Epithelial cell of proximal tubule (primary cell): ENCODE measurements at places on chromosomes 5 and 9. TPM values are rescaled to one million over a fixed set of nuclear protein-coding genes. Genes with fewer than 3 reads are reported as not detected.

DNA sequence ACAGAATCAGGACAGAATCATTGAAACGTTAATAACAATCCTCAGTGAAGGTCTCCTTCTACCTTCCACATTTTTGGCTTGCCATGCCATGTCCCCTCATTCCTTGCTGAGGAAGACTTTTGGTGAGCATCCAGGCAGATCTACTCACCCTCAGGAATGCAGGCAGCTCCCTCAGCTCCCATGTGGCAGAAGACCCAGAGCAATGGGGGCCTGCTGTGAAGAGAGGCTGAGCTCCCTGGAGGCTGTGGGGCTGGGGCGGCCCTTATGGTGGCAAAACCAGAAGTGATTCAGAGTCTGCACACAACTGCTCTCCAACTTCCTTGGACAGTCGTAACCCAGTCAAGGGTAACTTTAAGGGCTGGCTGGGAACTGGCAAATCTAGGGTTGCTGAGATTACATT lies 247.2 kb upstream of the EFNA5 start:
- no peak for DNase-seq

DNA sequence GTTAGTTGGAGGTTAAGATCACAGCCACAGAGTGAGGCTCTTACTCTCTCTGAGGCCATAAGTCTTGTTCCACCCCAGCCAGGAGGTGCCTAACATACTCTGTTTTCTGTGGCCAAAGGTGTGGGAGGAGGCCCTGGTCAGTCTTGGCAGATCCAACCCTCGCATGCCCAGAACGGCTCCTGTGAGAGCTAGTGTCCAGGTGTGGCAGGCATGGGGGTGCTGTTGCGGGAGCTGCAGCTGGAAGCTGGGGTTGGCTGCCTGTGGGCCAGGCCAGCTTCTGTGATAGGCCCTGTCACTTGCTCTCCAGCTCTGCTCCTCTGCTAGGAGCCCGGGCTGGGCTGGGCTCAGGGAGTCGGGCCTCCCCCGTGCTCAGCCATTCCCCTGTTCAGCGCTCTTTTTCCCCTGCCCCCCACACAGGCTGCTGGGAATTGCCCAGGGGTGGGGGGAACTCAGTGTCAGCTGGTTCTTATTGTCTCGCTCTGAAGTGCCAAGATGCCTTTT lies 31.6 kb downstream of the IER5L start:
- no peak for DNase-seq

- no peak for DNase-seq
Observed at GRCh38 chr5:172370648-172371545, 83.4 kb downstream of the SH3PXD2B start.

DNA sequence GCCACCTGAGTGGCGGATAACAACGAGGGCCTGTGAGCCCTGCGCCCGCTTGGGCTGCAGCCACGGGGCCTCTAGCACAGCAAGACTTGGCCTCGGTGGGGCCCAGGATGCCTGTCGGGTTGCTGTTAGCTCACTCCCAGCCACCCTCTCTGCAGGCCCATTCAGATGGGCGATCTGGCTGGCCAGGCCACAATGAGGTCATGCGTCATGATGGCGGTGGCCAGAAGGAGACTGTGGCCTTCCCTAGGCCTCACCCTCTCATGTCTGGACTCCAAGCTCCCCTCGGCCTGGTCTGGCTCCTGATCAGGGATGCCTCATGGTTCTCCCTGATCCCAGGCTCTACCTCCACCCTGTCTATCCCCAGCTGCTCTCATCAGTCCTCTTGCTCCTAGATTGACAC lies 19.0 kb upstream of the TCOF1 start:
- no peak for DNase-seq

- DNase-seq: no peak
Observed at GRCh38 chr5:64685866-64686265, 4.4 kb upstream of the SHISAL2B start.

GRCh38 chr5:171806976-171807747 lies 21.5 kb downstream of the SMIM23 start:
- no peak for DNase-seq

DNA sequence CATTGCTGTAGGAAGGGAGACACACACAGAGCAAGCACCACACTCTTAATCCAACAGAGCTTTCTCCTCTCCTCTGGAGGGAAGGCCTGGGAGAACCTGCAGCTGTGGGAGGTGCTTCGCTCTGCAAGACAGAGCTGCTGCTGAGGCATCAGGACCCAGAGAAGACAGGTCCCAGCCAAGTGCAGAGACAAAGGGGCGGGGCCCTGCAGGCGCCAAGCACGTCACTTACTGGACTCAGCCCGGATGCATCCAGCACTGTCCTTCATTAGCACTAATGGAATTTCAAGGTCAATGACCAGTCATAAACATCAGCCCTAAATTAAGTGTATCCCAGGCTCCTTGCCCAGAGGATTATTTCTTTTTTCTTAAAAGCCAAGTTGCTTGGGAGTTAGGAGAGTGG lies 337.1 kb upstream of the PANK3 start:
- no peak for DNase-seq

DNA sequence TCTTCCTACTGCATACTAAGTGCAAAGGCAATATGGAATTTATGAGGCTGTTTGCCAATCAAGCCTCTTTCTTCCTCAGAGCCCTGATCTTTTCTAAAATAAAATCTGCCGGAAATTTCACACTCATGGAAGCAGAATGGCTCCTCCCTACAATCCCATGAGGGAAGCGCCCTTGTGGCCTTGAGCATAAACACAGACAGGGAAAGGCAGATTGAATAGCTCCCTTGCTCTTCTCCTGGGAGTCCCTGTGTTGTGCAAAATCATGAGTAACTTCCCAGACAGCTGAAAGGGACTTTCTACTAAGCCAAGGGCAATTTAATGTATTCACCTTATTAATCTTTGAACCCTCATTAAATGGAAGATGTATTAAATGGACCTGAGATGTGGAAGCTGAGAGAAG lies 226.1 kb upstream of the PIK3R1 start:
- DNase-seq: no peak

DNA sequence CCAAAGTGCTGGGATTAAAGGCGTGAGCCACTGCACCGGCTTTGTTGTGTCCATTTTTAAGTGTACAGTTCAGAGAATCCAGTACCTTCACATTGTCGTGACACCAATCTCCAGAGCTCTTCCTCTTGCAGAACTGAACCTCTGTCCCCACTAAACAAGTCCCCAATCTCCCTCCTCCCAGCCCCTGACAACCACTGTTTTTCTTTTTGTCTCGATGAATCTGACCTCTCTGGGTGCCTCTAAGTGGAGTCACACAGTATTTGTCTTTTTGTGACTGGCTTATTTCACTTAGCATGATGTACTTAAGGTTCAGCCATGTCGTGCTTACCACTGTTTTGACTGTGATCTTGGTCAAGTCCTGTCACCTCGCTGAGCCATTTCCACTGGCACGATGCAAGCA lies 1.6 kb downstream of the WDR38 start:
- DNase-seq: no peak

DNA sequence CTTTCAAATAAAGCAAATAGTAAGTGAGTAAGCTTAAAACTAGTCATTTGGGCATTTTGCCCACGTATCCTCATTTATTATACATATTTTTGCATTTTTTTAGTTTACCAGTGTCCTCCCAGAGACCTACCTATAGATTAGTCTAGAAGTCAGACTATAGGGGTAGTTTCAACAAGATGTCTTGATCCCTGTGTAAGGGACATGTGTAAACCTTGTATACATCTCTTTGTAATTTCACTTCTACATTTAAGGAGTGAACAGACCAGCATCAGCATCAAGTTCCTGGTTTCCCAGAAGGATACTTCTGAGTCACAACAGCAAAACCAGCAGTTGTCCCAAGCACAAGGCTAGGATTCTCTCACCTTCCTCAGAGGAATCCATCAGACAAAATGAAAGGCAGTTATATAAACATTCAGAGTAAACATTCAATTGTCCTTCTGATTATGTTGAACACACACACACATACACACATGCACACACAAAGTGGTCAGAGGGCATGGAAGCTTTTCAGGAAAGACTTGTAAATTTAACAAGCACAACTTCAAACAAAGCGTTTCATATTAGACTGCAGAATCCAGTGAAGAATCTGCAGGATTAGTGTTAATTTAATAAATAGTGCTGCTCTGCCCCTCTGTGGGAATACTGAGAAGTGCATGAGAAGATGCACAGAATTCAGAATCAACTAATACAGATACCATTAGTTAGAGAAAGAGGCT lies 55.4 kb downstream of the HINT1 start:
- DNase-seq: no peak

DNA sequence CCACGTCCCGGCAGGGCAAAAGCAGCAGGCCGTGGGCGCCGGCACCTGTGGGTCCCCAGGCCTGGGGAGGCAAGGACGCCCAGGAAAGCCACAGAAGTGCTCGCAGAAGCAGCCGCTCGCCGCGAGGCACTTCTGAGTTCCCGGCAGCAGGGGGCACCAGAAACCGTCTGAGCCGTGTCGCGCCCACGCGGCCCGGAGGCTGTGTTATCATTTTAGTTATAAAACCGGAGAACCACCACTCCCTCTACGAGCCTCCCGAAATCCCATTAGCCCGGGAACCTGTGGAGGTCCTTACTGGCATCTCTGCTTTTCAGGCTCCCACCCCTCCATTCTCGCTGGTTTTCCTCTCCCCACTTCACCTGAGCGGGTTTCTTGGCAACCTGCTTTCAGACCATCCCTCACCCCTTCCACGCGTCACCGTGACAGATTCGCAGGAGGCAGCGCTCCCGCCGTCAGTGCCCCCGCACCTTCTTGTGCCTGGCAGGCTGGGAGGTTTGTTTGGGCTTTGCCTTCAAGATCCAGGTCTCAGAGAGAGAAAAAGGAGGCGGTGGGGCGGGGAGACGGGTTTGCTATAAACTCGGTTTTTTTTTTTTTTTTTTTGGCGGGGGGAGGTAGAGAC lies 2.3 kb downstream of the GDNF start:
- DNase-seq: no peak

GRCh38 chr5:78546276-78546996 lies 102.1 kb downstream of the LHFPL2 start:
- DNase-seq: no peak

GRCh38 chr5:8601831-8602354 lies 732.9 kb downstream of the MTRR start:
- DNase-seq: no peak

Gene SLC34A3
- 0.07 TPM in 1 of 2 replicates, not detected in the other for total RNA-seq

Gene MRRF
- total RNA-seq: 27.3 and 48.8 TPM in 2 replicates

Gene NME5
- 1.0 and 3.1 TPM in 2 replicates for total RNA-seq

Gene PPP1R26
- total RNA-seq: 23.2 and 26.3 TPM in 2 replicates

Gene TBCA
- total RNA-seq: 259 and 362 TPM in 2 replicates
